ENCODE measurements at places on chromosomes 4 and X. TPM values are rescaled to one million over a fixed set of nuclear protein-coding genes. Genes with fewer than 3 reads are reported as not detected.

- no peak for DNase-seq
Measured at GRCh38 chrX:24493740-24494581, 28.9 kb downstream of the PDK3 start.

DNA sequence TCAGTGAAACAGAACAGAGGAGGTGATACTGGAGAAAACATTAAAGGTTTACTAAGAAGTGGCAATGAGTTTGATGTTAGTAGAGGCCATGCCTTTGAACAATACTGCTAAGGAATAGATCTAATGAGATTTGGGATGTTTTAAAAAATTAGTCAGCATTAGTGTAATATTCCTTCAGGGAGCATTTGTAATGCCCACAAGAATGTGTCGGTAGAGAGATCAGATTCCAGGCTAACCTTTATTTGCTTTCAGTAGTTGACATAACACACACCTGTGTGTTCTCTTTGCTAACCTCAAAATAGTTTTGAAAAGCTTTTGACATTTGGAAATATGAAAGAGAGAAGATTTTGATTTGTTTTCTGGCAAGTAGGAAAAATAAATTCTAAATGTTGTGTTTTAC is 328.8 kb downstream of the BMPR1B start:
- peak; percentile 32 for DNase-seq

- no peak for DNase-seq
Measured at GRCh38 chr4:168817370-168817769, 192.7 kb downstream of the CBR4 start.

DNA sequence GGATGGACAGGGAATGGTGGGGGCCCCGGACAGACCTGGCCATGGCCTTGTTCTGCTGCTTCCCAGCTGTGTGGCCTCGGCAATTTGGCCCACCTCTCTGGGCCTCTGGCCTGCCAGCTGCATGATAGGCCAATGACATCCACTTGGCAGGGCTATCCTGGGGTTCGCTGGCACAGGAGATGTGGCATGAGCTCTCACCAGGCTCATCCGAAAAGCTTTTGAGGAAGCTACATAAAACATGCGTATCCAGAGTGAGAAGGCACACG is 18.1 kb downstream of the SH3TC1 start:
- no peak for DNase-seq

GRCh38 chr4:126888968-126889367 is 743.8 kb upstream of the INTU start:
- no peak for DNase-seq

GRCh38 chr4:1384675-1385372 is 21.4 kb downstream of the NKX1-1 start:
- DNase-seq = no peak

- no peak for DNase-seq
Measured at GRCh38 chr4:150886597-150886996, 128.5 kb downstream of the LRBA start.

- DNase-seq = no peak
Measured at GRCh38 chr4:1968686-1969295, 40.0 kb downstream of the NELFA start.

- no peak for DNase-seq
Measured at GRCh38 chrX:85326234-85327059, 53.0 kb downstream of the POF1B start.

HTR2C gene
- total RNA-seq = not detected

CDKL2 gene
- 3.9 TPM for total RNA-seq
